T-helper 9 cell (primary cell): ENCODE measurements at places on chromosomes 5 and 9.

DNA sequence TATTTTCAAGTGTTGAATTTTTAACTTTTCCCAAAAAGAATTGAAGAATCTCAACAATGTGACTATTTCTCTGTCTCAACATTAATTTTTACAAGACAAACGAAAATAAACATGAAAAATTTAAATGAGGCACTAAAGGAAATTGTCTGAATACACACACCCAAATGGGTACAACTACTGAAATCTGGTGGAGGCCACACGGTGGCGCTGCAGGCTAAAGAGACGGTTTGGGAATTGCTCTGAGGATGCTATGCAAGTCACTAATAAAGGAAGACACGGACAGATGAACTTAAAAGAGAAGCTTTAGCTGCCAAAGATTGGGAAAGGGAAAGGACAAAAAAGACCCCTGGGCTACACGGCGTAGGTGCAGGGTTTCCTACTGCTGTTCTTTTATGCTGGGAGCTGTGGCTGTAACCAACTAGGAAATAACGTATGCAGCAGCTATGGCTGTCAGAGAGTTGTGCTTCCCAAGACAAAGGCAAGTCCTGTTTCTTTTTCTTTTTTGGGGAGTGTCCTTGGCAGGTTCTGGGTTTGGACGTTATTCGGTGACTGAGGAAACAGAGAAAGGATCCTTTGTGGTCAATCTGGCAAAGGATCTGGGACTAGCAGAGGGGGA is at the start of gene PCDHB10:
Gene PCDHB10, plus strand, starts transcription at position 244 of the 616 bp plus-strand sequence. Its CDS starts 200 bp downstream, at position 444.
- DNase-seq: peak; percentile 16

- no peak for DNase-seq
Measured at GRCh38 chr9:77805810-77806209, 157.7 kb upstream of the GNA14 start.

DNA sequence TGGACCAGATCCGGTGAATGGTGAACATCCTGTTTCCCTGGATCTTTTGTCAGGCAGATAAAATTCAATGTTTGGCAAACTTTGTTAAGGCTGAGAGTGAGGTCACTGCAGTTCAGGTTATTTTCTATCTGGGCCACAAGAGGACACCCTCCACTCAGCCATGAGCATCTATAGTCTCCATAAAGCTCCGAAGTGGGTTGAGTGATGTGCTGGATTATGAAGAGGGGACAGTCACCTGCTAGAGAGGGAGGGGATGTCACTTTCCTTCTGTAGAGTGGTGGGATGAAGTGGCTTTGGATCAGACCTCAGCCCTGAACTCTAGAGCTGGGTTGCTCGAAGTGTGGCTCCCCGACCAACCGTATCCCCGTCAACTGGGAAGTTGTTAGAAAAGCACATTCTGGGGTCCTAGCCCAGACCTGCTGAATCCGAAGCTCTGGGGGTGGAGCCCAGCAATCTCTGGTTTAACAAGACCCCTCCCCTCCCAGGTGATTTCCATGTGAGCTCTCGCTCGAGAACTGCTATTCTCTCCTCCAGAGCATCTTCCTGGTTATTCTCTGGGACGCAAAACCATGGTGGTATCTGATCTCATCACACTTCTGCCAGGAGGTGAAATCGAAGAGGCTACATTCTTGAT is 31.8 kb upstream of the FGF1 start:
- no peak for DNase-seq

DNA sequence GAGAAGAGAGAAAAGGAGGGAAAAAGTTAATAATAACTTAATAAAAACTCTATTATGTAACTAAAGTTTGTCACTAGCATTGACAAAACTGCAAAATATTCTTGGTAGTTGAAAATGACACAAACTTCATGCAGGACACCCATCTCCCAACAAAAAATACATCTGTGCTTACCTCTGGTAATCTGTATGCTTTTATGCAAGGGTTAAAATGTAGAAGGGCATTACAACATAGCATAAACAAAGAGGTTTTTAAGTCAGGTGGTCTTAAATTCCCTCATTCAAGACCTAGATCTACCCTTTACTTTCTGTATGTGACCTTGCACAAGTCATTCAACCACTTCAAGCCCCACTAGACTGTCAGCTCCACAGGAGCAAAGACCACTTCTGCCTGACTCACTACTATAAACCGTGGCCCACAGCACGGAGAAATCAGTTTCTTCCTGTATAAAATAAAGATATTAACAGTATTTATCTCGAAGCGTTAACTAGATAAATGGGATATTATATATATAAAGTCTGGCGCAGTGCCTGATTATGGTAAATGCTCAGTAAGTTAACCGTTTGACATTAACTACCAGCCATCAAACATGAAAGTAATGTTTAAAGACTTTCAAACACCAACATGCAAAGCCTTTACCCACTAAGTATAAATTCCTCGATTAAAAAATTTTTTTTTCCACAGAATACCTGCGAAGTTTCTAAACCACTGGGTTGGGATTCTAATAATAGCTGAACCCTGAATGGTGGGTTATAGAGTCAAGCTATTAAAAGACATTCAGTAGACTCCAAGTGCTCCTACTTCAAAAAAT is 2.0 kb downstream of the FBXL17 start:
- no peak for DNase-seq

DNA sequence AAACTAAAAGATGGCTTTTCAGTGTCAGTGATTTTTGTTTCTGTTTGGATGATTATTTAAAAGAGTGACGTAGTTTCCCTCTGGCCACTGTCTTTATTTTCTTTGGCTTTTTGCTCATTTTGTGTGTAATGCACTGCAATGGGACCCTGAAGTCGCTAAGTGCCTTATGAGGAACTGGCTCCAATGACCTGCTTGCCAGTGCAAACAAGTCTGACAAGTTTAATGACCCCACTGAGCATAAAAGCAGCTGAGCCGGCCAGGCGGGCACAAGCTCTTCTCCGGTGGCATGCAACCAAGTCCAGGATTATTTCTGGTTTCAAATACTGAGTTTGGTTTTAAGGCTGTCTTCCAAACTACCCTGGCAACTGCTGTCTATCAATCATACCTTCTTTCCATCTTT is 15.6 kb upstream of the GNA14 start:
- DNase-seq: no peak

GRCh38 chr9:127308652-127309434 is 44.3 kb downstream of the GARNL3 start:
- no peak for DNase-seq

DNA sequence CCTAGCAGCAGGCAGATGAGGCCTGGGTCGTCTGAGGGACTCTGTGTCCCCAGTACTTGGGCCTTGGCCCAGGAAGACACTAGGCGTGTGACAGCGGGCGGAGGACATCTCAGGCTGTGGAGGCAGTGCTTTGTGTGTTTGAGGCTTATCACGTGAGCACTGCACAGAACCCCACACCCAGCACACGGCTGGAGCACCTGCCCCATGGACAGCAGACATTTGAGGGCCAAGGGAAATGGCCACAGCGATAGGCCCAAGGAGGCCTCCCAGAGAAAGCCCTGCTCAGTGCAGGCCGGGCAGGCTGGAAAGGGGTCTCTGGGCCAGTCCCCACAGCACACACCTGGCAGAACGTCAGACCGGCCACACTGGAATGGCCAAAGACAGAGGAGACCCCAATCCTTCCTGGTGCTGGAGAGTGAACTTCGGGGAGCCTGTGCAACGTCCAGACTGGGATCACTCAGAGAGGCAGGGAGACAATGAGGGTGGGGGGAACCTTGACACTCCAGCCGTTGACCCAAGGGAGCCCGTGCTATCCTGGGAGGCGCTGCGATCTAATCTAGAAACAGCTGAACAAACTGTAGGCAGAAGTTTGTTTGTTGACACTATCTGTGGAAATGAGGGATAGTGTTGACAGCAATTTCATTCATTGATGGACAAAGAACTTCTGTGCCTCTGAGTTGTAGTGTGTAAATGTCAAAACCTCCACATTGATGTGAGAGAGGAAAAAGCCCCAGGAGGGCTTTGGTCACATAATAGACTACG is 19.6 kb upstream of the FLT4 start:
- DNase-seq: no peak

- DNase-seq: peak; percentile 77
Measured at GRCh38 chr5:141650851-141651727, at the start of gene FCHSD1. TSS of gene FCHSD1 (minus strand) at chr5:141651418. CDS start at chr5:141651368, 50 bp downstream.

- DNase-seq: no peak
Measured at GRCh38 chr5:180839227-180839626, 21.8 kb downstream of the ZFP62 start.

- no peak for DNase-seq
Measured at GRCh38 chr5:179266291-179267070, 78.8 kb downstream of the ADAMTS2 start.

DNA sequence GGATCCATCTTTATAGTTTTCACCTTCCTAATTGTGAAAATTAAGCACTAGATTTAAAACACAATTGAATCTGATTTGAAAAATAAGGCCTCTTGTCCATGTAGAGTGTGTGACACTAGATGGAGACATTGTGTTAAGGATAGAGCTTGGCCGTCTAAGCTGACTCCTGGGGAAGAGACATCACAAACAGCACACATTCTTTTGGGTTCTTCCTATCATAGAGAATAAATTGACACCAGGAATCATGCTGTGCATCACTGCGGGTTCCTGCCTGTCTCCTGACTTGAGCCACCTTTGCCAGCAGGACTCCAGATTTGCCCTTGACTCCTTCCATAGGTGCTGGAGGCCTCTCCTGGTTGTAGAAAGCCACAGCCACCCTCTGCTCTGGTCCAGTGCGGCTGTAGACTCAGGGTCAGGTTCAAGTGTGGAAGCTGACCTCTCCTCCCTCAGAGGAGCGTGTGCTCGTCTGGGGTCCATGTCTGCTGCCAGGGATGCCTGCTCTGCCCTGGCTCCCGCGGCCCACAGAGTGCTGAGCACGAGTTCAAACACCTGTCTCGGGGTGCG is 11.2 kb downstream of the ROPN1L start:
- no peak for DNase-seq

- no peak for DNase-seq
Measured at GRCh38 chr9:115628426-115628825, 510.5 kb upstream of the TNC start.

DNA sequence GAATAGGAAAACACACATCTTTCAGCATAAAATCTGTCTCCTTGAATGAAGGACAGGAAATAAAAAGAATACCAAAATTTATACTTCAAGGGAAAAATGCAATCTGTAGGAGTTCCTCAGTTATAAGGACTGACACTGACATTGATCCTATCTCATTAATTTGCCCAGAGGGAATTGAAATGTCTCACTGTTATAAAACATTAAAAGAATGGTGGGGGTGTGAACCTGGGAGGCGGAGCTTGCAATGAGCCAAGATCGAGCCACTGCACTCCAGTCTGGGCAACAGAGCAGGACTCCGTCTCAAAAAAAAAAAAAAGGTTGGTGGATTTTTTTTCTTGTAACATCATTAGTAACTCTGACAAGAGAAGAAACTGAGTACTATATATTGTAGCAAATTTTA is 60.8 kb downstream of the TTLL11 start:
- no peak for DNase-seq

- DNase-seq: no peak
Measured at GRCh38 chr5:162591724-162592123, 524.2 kb downstream of the GABRG2 start.

- no peak for DNase-seq
Measured at GRCh38 chr9:5442400-5443011, 4.8 kb upstream of the PLGRKT start.

DNA sequence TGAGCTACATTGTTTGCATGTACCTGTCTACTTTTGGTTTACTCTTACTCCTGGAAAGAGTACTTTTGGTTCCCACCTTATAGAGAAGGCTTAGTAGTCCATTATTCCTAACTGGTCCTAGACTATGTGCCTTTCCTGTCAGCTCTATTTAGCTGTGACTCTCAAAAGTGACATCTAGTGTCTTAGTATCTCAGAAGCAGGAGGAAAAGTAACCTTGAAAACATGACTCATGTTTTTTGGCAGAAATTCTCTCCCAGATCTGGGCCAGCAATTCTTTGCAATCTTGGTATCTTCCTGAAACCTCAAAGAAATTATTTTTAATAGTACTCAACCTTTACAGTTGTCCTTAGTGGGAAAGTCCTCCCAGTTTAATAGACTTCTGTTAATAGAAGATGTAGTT is 691.7 kb upstream of the SEMA6A start:
- no peak for DNase-seq

- no peak for DNase-seq
Measured at GRCh38 chr5:109668237-109668636, 21.5 kb upstream of the MAN2A1 start.

- DNase-seq: no peak
Measured at GRCh38 chr5:112289465-112289864, 129.6 kb downstream of the EPB41L4A start.

DNA sequence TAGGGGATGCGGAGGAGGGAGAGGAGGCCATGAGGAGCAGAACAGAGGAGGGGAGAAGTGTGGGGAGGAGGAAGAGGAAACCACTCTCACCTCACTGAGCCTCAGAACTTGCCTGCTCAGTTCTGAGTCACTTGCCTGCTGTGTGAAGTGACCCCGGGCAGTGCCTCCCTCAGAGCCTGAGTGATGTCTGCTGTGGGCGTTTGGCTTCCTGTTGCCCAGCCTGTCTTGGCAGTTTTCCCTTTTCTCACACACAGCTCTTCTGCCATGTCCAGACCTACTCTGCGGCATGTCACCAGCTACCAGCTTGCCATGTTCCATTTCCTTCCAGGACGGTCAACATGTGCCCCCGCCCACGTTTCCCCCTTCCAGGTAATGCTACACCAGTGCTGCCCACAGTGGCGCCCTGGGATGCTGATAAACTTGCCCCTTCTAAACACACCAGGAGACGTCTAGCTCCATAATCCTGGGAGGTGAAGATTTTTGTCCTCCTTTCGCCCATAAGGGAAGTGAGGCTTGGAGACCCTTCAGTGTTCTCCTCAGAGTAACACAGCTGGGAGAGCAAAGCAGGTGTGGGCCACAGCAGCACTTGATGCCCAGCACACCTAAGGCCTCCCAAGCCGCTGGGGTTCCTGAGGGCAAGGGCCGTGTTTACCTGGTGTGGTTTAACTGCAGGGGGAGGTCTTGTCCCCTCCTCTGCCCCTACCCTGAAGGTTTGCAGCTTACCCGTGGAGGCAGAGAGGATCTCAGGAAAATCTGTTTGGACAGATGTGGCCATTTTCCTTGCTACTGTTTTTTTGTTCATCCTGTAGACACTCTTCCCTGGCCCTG is 63.8 kb upstream of the RNF130 start:
- DNase-seq: no peak

DNA sequence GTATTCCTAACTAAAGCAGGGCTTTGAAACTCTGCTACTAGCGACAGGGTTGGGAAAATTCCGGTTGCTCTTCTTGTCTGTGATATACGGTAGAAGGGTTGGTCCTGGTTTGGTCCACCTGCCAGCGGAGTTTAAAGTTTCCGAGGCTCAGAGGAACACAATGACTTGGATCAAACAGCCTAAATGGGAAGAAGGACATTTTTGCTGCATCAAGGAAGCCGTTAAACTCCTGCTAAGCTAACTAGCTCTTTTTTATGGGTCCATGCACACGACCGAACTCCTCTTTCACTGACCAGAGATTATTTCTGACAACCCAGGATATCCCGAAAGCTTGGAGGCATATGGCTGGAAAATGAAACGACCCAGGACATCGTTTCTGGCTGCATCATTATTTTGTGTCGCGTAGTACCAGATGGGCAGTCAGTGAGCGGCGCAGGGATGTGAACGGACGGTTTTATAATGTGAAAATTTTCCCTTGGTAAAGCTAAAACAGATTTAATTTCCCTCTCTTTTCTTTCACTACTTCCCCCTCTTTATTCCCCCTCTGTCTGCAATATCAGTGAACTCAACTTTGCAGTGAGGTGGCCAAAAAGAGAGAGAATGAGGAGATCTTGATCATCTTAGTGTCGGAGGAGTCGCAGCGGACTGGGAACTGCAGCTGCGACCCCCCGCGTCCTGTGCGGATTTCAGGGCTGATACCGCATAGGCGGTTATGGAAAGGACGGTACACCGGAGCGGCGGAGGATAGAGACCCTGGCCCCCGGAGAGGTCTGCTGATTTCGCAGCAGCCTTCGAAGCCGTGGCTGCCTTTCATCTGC is at the start of gene LURAP1L:
Gene LURAP1L, plus strand, starts transcription at position 160 of the 818 bp plus-strand sequence. CDS start 696 bp downstream, outside the sequence.
- DNase-seq: no peak
